ENCODE measurements at places on chromosomes 5 and 9. TPM values are rescaled to one million over a fixed set of nuclear protein-coding genes. Genes with fewer than 3 reads are reported as not detected.

Gene TICAM2
- 1.1 TPM for total RNA-seq

Gene C7
- 6.1 TPM for total RNA-seq

Gene PCDH1
- 5.5 TPM for total RNA-seq

Gene SYNPO
- total RNA-seq = 1.5 TPM

Gene OR2S2
- not detected for total RNA-seq

Gene ORM2
- total RNA-seq = 3.2 TPM

DNA sequence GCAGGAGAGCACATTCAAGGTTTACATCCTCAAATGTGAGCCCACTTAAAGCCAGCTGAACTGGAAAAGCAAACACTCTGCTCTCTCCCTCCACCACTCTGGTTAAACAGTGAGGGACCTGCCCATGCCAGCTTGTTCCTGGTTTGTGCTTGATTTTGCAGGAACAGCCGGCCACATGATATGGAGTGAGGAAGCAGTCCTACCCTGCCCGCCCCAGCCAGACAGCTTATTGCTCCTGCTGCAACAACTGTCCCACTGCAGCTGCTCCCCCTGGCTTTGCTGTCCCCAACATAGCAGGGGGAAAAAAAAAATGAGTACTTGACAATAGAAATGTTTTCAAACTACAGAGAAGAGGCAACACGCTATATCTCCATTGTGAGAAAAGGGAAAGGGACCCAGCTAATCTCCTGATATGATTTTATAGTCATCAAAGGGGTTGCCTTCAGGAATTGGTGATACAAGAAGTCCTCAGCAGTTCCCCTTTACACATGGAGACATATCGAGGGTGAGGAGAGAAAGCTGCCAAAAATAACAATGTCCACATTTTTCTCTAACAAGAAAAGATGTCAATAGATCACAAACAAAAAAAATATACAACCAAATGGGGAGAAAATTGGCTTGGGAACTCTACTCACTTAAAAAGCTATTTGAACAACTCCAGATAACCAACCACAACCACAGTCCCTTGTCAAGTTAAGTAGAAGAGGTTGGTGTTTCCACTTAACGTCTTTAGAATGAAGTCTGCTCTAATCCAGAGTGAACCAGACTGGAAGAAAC, 4.6 kb downstream of the MYO10 start:
- no peaks in the 10 kb centered on the region for H3K36me3 ChIP-seq
- no peak for DNase-seq
- H3K27ac ChIP-seq = peak overlapping the region; percentile 63
- peaks cover 14% of the 10 kb centered on the region for H3K27me3 ChIP-seq
- peaks cover 38% of the 10 kb centered on the region for H3K4me1 ChIP-seq

GRCh38 chr5:142621227-142621626, 64.7 kb downstream of the FGF1 start:
- H3K4me3 ChIP-seq = no peak overlapping the region
- H3K36me3 ChIP-seq = peaks cover 1% of the 10 kb centered on the region
- H3K27ac ChIP-seq = no peak overlapping the region
- no peak for DNase-seq
